ENCODE measurements at places on chromosomes 12 and 14. TPM values are rescaled to one million over a fixed set of nuclear protein-coding genes. Genes with fewer than 3 reads are reported as not detected.
A peak's percentile ranks its signal among the peaks of the same experiment; 100 is the strongest.

Gene OTOGL
- total RNA-seq, result 0.10 TPM

Gene PPFIA2
- total RNA-seq, result not detected

Gene ACACB
- total RNA-seq, result 1.4 TPM

Gene EMP1
- 744 TPM for total RNA-seq

DNA sequence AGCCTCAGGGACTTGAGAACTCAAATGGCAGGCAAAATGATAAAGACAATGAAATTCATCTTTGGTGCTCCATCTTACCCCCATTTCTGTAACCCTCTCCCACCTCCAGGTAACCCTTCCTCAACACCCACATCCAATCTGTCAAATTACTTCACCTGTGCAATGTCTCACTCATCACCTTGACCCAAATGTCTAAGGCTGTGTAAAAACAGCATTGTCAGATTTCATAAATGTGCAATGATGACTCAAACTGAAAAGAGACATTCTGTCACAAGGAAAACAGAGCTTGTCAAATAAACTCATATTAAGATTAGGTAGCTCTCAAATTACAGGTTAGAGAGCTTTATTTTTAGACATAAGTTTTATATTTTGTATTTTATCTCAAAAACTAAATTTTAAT lies 19.9 kb upstream of the COCH start:
- DNase-seq, result no peak

GRCh38 chr12:95977764-95978305 lies 18.3 kb downstream of the HAL start:
- no peak for DNase-seq

- no peak for DNase-seq
These were observed 426.0 kb downstream of the GALC start for GRCh38 chr14:87566991-87567390.

DNA sequence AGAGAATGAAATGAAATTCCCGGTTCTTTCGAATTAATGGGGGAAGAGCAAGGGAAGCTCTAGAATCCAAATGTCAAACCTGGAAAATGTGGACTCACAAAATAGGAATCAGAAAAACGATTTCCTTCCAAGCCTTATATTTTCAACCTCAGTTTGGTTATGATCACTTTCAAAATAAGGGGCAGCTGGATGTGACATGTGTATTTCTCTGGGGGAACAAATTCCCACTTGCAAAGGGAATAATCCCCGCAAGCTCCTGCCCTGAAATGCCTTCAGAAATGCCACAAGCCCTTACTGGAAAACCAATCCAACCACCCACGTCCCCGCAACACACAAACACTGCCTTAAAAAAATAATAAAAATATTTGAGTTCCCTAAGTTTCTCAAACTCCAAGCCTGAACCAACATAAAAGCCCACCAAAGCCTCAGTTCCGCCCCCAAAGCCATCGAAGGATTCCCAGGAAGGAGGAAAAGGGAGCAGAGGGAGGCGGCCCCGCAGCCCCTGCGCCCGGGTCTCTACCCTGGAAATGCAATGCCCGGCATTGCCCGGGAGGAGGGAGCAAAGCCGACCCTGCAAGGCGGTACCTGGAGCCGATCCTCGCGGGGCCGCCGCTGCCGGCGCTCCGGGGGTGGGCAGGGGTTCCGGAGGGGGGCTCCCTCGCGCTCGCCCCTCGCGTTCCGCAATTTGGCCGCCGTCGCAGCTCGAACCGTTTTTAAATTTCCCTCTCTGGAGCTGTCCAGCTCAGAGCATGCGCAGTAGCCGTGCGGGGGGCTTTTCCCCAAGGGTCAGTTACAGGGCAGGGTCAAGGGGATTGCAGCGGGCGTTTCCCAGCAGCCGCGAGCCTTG lies at the start of gene FOXN4:
Gene FOXN4 (minus strand): TSS at position 751 of the 847 bp plus-strand sequence. CDS start 963 bp downstream, outside the sequence.
- DNase-seq, result no peak

DNA sequence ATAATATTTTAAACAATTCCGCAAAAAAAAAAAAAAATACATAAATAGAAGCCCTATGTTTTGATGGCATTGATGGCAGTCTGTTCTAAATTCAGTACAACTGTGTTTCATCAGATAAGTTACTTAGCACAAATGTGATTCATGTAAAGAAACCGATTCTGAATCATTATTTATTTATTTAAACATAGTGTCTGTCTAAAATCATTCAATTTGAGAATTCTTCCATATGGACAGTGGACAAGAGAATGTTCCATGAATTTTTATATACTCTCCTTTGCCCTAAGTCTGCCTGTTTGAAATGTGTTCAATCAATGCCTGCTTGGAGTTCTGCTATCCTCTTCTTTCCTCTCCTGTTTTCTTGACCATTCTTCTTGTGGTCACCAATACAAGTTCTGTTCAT lies 126.5 kb downstream of the PDE3A start:
- DNase-seq, result no peak

GRCh38 chr14:86430853-86431252 lies 900.9 kb downstream of the FLRT2 start:
- no peak for DNase-seq

- no peak for DNase-seq
These were observed 52.3 kb downstream of the PLXNC1 start for GRCh38 chr12:94200695-94201094.

GRCh38 chr14:70771781-70772212 lies 37.5 kb downstream of the MAP3K9 start:
- DNase-seq, result no peak

GRCh38 chr12:76790564-76791552 lies 26.9 kb downstream of the ZDHHC17 start:
- DNase-seq, result peak; percentile 12
